ENCODE measurements at places on chromosomes 7 and 10. TPM values are rescaled to one million over a fixed set of nuclear protein-coding genes. Genes with fewer than 3 reads are reported as not detected.

GRCh38 chr10:102523250-102524029 is 19.7 kb downstream of the SUFU start:
- DNase-seq, result peak; percentile 47

The SPDYE16 gene
- not detected for total RNA-seq

The GNAT3 gene
- total RNA-seq, result not detected

The ABCA13 gene
- 3.4 TPM for total RNA-seq

DNA sequence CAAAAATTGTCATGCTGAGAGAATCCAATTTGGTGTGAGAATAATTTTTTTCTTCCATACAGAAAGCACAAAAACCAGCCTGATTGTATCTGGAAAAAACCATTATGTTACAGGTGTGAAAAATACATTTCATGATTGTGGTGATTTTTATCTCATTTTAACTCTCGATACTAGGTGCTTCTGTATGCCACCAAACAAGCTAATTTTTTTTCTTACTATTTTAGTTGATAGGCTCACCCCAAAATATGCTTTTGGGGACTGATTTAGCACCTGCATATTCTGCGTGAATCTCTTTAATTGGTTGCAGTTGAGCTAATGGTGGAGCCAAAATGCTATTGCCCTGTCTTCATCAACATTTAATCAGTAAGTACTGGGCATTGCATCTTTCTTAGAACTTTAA is 1.9 kb downstream of the DMTF1 start:
- DNase-seq, result no peak

- DNase-seq, result no peak
Measured at GRCh38 chr10:95353123-95353522, 62.3 kb upstream of the PDLIM1 start.

DNA sequence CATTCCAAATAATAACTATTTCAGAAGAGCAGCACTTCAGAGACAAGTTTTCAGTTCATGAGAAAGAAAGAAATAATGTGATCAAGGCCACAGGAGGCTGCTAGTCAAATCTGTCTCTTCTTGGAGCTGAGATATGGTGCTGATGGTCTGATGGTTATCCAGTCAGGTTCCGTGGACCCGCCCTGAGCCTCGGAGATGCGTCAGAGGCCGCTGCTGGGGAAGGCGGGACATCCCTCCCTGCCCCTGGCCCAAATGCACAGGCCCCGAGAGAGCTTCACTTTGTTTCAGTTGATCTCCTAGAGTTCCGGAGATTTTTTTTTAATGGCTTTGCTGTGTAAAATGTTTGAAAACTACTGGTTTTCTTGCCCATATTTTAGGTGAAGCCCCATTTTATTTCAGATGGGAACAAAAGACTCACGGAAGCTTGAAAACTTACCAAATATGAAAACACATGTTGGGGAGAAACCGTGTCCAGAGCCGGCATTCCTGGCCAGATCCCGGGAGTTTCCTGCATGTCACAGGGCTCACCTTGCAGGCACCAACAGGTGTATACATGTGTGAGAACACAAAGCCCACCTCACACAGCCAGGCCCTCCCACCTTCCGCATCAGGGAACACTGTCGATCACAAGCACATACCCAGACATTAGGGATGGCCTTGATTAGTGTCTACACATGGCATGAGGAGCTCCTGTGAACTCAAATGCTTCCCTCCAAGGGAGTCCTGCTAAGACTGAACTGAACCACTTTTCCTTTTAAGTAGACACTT is 499.0 kb downstream of the TCERG1L start:
- DNase-seq, result no peak

GRCh38 chr10:116769368-116769767 is 27.0 kb upstream of the HSPA12A start:
- no peak for DNase-seq

DNA sequence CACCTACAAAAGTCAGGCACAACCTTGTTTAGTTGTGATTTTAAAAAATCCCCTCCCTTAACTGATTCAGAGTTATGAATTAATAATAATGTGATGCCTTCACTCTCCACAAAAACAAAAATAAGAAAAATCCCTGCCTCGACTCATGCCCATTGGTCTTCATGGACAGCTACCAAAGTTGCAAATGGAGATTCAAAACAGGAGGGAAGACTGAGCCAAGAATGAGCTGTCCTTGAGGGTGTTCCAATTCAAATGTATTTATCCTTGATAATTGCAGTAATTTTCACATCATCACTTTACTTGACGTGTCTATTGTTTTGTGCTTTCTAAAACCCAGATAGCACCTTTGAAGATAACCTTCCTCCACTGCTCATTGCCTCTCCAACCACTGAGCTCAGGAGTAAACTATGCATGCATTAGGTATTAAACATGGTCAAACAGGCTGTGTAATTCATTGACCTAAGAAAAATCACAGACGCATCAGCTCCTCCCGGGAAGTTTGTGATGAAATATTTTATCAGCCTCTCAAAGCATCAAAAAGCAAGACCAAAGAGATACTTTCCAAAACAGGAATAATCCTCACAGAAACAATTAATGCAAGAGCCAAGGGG is 712.7 kb upstream of the IGFBP3 start:
- no peak for DNase-seq

GRCh38 chr10:29050081-29050480 is 238.8 kb upstream of the LYZL1 start:
- DNase-seq, result no peak

The GATA3 gene
- total RNA-seq, result not detected

The SAMD9 gene
- 37.3 TPM for total RNA-seq

GRCh38 chr7:65379318-65379717 is 5.7 kb downstream of the ZNF92 start:
- peak; percentile 38 for DNase-seq

GRCh38 chr10:59622320-59623132 is 87.1 kb downstream of the SLC16A9 start:
- DNase-seq, result peak; percentile 59

The NFE2L3 gene
- 2.6 TPM for total RNA-seq

GRCh38 chr7:98137134-98137825 is 30.6 kb downstream of the LMTK2 start:
- DNase-seq, result no peak

- no peak for DNase-seq
Measured at GRCh38 chr10:13648425-13648824, 61.7 kb downstream of the PRPF18 start.

The RPEL1 gene
- total RNA-seq, result not detected

The C10orf143 gene
- total RNA-seq, result 0.96 TPM

DNA sequence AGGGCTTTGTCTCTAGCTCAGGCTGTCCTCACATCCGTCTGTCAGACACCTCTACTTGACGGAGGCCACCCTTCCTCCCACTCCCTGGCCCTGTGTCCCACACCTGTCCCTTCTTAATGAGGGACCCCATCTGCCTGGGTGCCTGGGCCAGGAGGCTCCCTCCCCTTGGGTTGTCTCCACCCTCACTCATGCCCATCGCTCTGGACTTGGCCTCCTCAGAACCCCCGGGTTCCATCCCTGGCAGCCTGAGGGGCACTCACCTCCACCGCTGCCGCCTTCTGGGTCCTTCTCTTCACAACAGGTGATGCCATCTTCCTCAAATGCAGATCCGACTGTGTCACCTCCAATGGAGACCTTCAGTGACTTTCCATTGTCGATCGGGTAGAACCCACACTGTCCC is 20.2 kb upstream of the GJD4 start:
- DNase-seq, result no peak

DNA sequence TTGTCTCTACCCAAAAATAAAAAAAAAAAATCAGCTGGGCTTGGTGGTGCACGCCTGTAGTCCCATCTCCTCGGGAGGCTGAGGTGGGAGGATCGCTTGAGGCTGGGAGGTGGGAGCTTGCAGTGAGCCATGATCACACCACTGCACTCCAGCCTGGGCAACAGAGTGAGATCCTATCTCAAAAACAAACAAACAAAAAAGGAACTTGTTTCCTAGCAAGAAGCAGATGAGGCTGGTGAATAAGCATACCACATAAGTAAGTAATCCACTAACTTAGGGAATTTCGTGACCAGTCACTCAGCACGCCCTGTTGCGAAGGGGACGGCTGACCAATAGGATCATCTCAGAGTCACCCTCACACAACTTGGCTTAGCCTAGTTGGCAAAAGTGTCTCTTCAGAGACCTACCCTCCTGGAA is 64.6 kb downstream of the CUX1 start:
- peak; percentile 95 for DNase-seq

DNA sequence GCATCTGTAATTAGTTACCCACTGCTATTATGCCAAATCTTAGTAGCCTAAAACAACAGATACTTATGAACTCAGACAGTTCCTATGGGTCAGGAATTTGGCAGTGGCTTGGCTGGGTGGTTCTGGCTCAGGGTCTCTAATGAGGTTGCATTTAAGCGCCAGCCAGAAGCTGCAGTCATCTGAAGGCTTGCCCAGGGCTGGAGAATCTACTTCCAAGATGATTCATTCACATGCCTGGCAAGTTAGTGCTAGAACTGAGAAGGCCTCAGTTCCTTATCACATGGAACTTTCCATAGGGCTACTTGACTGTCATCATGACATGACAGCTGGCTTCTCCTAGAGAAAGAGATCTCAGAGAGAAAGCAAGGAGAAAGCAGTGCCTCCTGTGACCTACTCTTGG is 121.3 kb downstream of the AVL9 start:
- DNase-seq, result peak; percentile 90

- no peak for DNase-seq
Measured at GRCh38 chr7:36497775-36498174, 108.1 kb downstream of the ANLN start.

GRCh38 chr10:123409884-123410283 is 255.7 kb downstream of the BUB3 start:
- DNase-seq, result no peak

The ERVW-1 gene
- not detected for total RNA-seq

DNA sequence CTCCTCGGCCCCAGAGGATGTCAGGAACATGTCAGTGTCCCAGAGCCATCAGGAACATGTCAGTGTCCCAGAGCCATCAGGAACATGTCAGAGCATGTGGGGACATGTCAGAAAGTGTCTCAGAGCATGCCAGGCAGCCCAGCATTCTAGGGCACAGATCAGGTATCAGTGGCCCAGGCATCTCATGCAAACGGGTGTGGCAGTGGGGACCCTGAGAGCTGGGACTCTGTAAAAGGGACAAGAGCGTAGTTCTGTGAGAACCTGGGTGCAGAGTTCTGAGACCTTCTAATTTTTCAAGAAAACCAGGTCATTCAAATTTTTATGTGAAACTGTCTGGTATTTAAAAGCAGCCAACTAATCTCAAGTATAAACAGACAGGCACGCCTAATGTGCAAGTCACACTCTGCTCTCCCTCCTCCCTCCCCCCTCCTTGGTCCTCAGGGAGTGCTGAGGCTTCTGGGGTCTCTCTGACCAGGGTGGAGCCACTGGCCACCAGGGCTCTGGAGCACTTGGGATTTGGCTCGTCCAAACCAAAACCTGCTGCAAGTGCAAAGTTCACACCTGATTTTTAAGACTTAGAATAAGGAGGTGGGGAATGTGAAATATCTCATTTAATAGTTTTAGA is 64.6 kb downstream of the ALOX5 start:
- DNase-seq, result no peak

- DNase-seq, result no peak
Measured at GRCh38 chr7:77877791-77878190, 79.2 kb downstream of the PHTF2 start.

DNA sequence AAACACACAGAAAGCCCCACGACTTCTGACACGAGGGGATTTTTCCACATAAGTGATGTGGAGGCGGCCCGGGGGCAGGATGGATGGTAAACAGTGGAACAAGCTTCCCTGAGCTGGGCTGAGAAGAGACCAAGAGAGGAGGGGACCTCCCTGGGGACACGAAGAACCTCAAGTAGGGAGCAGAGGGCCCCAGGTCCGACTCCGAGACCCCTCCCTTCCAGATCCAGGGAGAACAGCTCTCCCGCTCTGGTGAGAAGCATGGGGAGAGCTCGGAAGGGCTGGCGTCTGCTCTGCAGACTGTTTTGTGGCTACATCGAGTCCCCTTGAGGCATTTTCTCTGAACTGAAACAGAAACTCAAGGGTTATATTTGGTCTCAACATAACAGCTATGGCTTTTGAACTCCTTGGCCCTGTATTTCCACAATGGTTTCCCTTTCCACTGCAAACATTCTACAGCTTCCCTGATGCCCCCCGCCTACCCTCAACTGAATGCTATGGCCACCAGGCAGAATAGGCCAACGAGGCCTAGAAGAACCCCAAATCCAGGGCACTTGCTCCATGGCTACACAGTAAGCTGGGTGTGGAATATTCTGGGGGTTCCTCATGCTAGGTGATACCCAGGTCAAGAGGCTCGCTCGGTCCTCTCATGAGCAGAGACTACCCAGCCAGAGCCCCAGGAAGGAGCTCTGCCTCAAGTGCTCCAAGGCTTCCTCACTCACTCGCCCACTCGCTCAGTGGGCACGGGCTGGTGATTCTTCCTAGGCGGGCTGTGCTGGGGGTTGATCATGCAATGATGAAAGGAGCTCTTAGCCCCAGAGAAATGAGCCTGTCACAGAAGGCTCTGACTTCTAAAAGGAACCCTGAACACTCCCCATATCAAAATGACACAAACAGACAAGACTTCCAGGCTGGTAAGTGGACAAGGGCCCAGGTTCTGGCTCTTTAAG is 47.5 kb downstream of the FAM53B start:
- no peak for DNase-seq

- no peak for DNase-seq
Measured at GRCh38 chr10:124959564-124959963, 17.6 kb downstream of the ZRANB1 start.

- no peak for DNase-seq
Measured at GRCh38 chr7:153091477-153091876, 331.9 kb downstream of the ACTR3B start.

GRCh38 chr10:76735866-76736265 is 901.7 kb downstream of the KCNMA1 start:
- no peak for DNase-seq

DNA sequence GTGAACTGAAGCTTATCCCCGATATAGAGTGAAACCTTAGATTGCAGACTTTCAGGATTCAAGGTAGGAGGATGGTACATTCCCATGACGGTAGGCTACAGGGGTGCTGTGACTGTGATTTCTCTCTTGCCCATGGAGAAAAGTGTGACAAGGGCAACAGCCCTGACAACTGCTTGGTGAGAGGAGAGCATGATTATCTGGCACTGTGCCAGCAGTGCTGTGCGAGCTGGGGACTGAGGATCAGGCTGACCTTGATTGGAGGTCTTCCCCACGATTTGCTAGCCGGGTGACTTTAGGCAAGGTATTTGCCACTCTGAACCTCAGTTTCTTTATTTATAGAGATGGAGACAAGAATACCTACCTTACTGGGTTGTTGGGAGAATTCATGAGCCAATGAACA is 229.5 kb downstream of the PTEN start:
- no peak for DNase-seq

GRCh38 chr7:150955519-150956394 is 22.4 kb downstream of the KCNH2 start:
- DNase-seq, result no peak

DNA sequence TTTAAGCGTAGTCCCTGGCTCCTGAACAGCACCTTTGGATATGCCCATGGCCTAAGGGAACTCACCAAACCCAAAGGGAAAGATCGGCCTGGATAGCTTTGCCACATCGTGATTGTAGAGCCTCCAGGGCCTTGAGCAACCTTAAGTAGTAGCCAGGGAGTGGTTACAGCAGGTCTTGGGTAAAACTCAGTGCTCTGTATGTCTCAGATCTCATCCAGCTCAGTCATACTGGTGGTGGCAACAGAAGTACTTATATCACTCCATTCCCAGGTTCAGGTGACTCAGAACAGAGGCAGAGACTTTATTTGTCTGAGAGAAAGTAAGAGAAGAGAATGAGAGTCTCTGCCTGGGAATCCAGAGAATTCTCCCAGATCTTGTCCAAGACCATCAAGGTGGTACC is 39.1 kb upstream of the AASS start:
- DNase-seq, result no peak

The ZPBP gene
- not detected for total RNA-seq

GRCh38 chr10:90847436-90847835 is 10.4 kb downstream of the HTR7 start:
- DNase-seq, result peak; percentile 59
